Hypothalamus (tissue), 51 donors: ENCODE measurements at places on chromosomes 11 and 22.

GRCh38 chr11:44613153-44613552 lies 47.7 kb downstream of the CD82 start:
- no peak for DNase-seq

- DNase-seq, result no peak
These were observed 27.3 kb upstream of the TMEM86A start for GRCh38 chr11:18671246-18671645.

- DNase-seq, result no peak
These were observed 1.0 kb downstream of the PIDD1 start for GRCh38 chr11:803770-804598.

DNA sequence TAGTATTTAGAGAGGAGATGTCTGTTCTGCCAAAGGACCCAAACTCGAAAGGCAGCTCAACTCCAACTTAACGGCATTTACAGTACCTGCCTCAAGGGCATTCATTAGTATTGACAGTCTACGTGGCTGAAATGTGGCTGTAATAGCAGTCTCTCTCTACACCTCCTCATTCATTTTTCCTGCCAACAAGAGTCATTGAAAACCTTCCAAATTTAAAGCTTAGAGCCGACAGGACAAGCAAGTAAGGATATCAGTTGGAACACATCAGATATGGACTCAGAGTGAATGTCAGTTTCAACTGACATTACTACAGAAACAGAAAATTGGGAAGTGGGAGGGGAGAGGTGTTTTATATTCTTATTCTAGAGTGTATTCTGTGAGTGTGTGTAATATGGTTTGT lies 253.1 kb downstream of the CADM1 start:
- no peak for DNase-seq

DNA sequence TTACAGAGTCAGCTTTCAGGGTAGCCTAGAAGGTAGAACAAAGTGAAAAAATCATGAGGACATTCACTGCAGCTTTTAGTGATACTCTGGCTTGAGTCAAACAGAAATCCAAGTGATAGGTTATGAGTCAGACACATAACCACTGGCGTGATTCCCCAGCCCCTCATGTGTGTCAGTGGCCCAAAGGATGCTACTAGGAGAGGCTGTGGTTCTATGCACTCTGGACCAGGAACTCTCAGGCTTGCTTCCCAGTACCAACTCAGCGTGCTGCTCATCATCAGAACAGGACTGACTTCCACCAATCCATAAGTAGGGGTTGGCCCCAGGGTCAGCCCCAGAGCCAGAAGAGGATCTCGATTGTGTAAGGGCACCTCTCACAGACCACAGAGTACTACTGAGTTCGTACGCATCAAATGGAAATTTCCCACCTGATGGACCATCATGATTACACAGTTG lies 116.8 kb downstream of the MED15 start:
- DNase-seq, result no peak

- DNase-seq, result no peak
These were observed 271.3 kb downstream of the SBF2 start for GRCh38 chr11:10022764-10023163.

- no peak for DNase-seq
These were observed 24.5 kb downstream of the ZNF280B start for GRCh38 chr22:22484023-22484422.

DNA sequence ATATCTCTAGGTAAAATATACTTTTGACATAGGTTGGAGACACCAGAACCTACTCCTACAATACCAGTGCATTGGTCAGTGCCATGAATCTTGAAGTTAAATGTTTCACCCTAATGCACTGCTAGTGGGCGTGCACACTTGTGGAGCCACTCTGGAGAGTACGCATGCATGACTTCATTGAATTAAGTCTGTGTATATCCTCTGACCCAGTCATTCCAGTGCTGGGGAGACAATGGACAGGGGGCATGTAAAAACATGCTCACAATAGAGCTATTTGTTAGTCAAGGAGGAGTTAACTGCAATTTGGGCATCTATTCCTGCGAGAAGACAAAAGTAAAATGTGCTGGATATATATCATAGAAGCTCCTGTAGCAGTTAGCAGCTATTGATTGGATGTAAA lies 335.4 kb upstream of the NCAM1 start:
- DNase-seq, result no peak

- DNase-seq, result no peak
These were observed 1.8 kb upstream of the GAL start for GRCh38 chr11:68682531-68682961.

DNA sequence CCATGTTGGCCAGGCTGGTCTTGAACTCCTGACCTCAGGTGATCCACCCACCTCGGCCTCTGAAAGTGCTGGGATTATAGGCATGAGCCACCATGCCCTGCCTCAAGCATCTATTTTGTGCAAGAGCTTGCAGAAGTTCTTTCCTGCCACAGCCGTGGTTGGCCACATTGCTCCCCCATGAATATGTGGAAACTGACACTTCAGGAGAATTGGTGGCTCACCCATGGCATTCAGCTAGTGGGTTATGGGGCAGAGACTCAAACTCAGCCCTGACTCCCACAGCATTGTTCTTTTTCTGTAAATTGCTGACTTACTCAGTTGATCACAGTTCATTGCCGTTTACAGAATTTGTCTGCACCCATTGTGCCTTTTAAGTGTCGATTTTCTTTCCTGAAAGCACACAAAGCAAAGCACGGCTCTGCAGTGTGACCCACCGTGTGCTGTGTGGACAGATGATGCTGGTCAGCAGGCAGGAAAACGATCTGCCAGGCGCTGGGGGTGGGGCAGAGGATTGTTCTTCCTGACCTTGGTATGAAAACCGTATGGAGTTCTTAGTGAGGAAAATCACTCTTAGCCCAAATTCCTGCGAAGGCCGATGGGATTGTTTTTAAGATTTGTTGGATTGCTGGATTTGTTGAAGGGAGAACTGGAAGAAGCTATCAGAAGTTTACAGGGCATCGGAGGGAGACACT lies 115.6 kb downstream of the PTPRJ start:
- DNase-seq, result no peak

DNA sequence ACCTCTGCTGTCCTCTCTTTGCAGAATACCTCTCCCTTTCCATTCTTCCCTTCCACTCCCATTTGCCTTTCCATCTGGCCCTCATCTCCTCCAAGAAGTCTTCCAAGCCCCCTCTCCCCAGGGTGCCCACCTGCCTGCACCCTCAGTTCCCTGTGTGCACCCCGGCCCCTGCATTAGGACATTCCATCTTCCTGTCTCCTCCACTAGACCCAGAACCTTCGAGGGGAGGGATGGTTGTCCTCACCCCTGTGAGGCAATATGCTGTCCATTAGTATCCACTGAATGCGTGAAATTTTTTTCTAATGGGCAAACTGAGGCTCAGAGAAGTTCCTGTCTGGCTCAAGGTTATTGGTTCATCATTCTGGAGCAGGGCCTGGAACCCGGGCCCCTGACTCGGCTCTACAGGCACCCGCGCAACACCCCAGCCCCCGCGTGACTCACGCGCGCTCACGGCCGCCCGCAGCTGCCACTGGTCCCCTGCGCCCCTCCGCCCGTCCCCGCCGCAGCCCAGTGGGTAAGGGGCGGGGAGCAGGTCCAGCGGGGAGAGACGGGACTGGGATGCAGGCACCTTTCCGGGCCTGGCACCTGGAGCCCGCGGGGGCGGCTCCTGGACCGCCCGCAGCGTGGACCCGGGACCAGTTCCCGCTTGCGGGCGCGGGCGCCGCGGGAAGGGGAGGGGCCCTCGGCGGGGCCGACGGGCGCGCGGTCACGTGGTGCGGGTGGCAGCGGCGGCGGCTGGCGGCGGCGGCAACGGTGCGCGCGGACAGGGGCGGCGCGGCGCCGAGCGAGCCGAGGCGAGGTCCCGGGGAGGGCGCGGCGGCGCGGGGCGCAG lies 7.0 kb downstream of the SEPTIN3 start:
- peak; percentile 27 for DNase-seq

- DNase-seq, result no peak
These were observed 47.6 kb upstream of the OR8B8 start for GRCh38 chr11:124493016-124493655.

DNA sequence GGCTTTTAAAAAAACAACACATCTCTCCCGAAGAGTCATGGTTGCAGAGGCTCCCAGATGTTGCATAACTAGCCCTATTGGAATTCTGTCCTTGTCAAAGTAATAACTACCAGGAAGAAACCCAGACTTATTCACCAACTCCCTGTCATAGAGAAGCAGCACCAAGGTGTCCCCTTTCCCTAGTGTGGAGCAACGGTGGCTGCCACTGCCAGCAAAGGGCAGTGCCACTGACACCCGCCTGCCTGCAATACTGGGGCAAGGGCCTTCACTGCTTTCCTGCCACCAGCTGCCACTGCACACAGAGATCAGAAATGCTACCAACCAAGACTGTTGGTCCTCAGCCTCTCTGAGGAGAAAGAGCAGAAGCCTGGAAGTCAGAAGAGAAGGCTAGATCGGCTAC lies 27.3 kb downstream of the NAP1L4 start:
- DNase-seq, result no peak

- no peak for DNase-seq
These were observed 825 bp downstream of the FBXO3 start for GRCh38 chr11:33773404-33773986.

DNA sequence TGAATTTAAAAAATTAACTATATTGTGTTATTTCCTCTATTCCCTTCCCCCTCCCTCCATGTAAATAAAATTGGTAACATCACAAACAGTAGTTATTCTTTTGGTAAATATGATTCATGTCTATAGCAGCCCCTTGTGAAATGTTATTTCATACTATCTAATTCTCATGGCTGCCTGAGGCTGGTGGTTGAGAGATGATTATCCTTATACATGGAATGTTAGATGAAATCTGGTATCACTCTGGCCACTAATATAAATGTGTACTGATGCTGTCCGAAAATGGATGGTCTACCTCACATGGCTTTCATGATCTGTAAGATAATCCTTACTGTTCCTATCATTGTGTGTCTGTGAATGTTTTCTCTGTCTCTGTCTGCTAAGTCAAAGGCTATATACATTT lies 25.0 kb upstream of the EXPH5 start:
- DNase-seq, result no peak

DNA sequence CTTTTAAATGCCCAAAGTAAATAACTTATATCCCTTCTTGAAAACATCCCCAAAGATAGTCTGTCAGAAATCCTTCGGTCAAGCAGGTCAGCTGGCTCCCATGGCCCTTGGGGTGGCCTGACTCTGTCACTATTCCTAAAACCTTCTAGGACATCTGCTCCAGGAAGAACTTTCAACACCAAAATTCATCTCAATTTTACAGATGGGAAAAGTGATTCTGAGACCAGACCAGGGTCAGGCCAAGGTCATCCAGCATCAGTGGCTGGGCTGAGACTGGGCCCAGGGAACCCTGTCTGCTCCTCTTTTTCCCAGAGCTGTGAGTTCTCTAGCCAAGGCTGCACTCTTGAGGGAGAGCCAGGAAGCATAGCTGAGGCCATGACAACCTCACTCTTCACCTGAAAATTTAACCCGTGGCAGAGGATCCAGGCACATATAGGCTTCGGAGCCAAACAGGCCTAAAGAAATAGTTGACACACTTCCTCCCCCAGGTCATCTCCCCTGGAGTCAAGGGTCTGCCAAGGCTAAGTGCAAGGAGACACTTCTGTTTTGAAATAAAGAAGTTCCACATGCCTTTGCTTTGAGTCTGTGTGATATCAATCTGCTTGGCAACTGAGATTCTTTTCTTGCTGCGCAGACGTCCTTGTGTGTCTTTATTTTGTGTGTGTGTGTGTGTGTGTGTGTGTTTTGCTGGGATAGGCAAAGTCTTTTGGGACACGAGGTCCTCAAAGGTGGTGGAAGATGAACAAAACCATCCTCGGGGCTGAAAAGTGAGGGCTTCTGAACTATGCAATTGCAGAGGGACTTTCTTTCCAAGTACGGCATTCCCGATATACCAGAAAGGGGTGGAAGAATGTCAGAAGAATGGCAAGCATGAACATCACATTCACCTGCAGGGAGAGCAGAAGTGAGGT lies 16.8 kb upstream of the PRG2 start:
- no peak for DNase-seq

DNA sequence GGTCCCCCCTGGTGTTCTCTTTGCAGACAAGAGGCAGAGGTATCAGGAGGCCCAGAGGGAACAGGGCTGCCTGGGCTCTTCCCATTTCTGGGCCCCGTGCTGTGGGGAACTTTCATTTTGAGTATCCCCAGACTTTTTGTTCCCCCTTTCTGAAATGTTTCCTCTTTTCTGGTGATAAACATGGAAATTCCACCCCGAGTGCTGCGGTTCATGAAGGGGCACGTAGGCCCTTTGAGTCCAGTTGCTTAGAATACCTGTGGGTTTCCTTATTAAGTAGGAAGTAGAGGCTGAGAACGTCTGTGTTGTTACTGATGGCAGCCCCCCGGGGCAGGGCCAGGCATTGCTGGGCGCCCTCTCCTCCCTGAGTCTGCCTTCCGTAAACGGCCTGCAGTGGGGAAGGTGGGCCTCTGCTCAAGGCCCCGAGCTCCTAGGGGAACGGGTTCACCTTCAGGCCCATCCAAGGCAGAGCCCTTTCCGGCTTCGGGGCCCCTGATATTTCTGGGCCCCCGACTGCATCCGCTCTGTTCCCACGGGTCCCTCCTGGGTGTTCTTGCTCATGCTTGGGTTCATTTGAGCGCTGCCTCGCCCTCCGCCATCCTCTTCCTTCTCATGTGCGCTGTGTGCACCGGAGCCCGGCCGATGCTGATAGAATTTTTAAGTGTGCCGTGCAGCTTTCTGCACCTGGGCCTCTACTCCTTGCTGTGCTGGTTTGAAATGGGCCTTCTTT lies 12.0 kb downstream of the TBC1D22A start:
- no peak for DNase-seq

DNA sequence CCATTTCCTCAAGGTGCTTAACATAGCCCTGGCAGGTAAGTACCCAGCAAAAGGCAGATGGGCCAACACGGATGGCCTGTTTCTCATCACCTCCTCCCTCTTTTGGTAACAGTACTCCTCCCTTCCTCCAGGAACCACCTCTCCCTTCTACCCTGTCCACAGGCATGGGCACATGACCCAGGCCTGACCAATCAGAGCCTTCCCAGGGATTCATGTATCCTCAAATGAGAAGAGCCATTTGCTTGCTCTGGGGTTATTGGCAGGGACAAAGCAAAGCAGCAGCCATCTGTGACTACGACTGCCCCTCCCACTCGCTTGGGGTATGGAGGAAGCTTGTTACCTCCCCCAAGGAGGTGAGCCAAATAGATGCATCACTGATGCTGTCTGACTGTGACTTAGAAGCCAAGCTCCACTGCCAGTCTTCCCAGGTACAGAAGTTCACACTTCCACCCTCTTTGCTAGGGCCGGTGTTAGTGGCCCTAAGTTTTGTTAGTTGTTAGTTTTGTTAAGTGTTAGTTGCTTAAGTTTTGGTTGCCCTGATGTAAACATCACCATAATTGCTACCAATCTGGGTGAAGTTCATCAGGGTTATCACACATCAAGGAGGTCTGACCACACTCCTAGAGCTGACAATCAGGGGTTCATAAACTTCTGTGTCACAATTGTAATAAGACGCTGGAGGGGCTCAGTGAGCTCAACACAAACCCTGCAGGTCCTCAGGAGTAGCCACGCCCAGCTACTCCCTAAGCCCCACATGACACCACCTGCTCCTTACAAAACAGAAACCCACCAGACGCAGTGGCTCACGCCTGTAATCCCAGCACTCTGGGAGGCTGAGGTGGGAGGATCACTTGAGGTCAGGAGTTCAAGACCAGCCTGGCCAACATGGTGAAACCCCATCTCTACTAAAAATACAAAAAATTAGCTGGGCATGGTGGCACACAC lies 57.3 kb downstream of the ARFGAP3 start:
- DNase-seq, result no peak

GRCh38 chr11:47915783-47916182 lies 64.6 kb upstream of the PTPRJ start:
- DNase-seq, result no peak

- no peak for DNase-seq
These were observed 76.1 kb downstream of the KIRREL3 start for GRCh38 chr11:126924376-126925040.
